GM12865 (cell line): ENCODE measurements at places on chromosomes 11 and 22.

DNA sequence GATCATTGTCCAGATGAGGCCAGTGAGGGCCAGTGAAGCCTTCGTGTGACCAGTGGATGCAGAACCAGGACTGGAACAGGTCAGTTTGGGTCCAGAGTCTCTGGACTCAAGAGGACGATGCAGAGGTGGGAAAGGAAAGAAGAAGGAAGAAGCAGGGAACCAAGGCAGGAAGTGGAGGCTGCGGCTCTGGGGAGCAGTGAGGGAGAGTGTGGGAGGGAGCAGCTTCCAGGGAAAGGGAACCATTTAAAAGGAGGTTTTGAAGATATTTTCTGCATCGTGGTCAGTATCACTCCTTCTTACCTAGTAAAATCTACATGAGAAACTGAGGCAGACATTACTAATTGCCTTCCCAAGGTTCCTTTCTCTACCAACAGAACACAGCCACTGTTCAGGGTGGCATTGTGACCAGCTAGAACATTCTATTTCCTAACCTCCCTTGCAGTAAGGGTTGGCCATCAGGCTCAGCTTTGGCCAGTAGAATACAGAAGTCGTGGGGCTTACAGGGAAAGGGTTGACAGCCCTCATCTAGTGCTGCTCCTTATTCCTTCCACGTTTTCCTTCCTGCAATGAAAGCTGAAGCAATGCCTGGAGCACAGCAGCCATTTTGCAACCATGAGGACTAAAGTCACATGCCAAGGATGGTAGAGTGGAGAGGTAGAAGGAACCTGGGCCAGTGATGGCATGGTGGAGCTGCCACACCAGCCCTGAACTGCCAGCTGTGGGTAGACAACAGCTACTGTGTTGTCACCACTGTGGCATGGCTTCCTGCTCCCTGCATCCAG, 29.1 kb upstream of the LINC01488 start:
- DNase-seq = no peak

DNA sequence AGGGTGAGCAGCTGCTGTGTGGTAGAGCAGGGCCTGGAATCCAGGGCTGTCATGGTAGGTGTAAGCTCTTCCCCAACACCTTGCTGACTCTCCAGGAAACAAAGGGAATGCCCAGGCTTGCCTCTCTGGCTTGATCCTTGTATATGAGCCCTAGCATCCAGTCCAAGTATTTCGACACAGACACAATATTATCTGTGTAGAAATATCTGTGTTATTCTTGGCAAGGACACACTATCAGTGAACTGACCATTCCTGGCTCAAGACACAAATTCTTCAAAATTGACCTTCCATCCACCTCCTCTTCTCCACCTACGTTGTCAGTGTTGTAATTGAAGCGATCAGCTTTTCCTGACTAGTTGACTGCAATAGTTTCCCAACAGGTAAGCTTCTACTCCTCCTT, 312.0 kb upstream of the NARS2 start:
- no peak for DNase-seq

DNA sequence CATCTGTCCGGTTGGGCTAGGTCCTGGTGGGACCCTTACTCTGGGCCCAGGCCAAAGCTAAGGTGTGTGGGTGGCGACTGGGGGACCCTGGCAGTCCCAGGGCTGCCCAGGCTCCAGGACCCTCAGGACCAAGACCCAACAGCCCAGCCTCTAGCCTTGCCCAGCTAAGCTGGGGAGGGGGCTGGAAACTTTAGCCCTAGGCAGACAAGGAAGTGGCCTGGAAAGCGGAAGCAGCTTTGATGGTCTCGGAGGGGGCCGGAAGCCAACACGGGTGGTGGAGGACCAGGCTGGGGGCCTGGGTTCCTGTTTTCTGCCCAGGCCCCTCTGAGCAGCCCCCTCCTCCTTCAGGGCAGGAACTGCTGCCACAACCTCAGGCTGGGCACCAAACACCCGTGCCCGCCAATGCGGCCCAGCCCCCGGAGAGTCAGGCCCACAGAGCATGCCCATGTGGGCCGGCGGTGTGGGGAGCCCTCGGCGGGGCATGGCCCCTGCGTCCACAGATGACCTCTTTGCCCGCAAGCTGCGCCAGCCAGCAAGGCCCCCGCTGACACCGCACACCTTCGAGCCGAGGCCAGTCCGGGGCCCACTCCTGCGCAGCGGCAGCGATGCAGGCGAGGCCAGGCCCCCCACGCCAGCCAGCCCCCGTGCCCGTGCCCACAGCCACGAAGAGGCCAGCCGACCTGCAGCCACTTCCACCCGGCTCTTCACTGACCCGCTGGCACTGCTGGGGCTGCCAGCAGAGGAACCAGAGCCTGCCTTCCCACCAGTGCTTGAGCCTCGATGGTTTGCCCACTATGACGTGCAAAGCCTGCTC, 2.8 kb downstream of the SIPA1 start:
- peak; percentile 59 for DNase-seq

GRCh38 chr11:133122256-133122655, 410.0 kb downstream of the OPCML start:
- DNase-seq = no peak

GRCh38 chr11:105609832-105610781, at the start of gene GRIA4:
Gene GRIA4, plus strand, starts transcription at chr11:105610073. Its CDS starts 925 bp downstream, at chr11:105610998.
- DNase-seq = no peak

DNA sequence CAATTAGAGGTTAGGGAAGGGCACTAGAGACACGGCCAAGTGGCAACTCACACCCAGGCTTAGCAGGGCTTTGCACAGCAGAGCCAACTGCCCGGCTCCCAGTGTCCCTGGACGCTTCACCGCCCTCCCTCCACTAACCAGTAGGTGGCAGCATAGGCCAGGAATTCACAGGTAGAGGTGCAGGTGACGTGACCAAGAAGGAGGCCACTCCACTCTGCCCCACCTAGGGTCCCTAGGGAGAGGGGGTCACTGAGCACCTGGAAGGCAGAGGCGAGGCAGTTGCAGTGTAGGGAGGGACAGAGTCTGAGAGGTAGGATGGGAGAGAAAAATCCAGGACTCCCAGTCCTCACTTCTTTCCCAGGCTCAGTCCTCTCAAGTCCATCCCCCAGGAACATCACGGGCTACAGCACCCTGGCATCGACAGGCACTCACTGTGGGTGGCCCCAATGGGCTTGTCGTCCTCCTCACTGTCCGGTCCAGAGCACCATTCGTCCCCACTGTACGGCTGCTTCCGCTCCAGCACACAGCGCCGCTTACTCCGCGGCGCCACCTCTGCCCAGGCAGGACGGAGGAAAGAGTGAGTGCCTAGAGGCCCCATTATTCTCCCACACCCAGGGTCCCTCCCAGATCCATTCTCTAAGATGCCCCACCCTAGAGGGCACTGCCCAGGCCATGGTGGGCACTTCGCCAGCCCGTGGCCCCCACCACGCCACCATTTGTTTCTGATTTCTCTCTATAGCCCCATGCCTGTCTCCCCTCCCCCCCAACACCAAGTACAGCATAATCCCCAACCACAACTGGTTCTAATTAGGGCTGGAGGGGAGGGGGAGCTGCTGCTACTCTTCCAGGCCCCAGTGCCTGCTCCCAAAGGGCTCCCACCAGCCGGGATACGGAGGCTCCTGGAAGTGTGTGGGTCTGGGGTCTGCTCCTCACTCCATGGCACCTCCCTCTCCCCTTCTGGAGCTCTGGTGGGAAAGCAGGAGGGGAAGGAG, 18.4 kb downstream of the BCL9L start:
- DNase-seq = peak; percentile 88

GRCh38 chr11:70948855-70949531, 303.4 kb downstream of the SHANK2 start:
- DNase-seq = no peak

DNA sequence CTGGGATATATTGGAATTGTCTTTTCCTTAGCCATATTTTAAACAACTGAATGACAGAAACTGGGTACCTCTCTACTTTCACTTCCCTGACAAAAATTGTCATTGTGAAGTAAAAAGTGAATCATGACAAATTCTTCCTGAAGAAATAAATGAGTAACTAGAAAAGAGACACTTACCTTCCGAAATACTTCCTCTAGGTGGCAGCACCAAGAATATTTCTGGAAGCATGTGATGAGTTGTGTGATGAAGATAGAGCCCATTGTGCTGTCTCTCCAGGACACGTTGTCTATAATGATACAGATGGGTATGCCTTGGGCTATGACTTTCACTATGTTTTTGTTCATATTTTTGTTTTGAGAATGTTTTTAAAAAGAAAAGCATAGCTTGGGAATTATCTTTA, 21.5 kb downstream of the CASP4 start:
- peak; percentile 68 for DNase-seq

DNA sequence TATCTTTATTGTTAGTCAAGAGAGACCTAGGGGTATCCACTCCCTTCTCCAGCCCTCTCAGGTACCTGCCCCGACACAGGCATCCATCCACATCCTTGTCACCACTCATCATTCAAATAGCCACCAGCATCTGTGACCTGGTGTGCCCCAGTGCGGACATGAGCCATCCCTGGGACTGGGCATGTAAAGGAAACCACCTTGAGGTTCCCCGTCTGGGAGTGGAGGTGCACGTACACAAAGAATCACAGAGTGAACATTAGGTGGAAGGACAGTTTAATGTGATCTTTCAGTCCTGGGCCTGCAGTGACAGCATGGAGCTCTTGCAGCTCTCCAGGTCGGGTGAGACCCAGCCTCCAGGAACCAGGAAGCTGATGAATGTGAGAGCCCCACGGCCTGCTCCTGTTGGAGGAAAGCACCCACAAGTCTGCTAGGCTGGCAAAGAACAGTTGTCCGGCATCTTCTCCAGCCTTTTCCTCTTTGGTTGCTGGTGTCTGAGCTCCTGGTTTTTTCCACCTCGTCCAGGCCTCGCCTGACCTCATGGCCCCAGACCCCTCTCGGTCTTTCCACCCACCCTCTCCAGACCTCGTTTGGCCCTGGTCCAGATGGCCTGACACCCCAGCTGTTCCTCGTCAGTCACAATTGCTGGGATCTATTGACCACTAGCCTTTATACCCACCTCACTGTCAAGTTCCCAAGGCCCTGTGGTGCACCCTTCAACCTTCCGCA, 16.5 kb downstream of the PSMD13 start:
- DNase-seq = no peak

DNA sequence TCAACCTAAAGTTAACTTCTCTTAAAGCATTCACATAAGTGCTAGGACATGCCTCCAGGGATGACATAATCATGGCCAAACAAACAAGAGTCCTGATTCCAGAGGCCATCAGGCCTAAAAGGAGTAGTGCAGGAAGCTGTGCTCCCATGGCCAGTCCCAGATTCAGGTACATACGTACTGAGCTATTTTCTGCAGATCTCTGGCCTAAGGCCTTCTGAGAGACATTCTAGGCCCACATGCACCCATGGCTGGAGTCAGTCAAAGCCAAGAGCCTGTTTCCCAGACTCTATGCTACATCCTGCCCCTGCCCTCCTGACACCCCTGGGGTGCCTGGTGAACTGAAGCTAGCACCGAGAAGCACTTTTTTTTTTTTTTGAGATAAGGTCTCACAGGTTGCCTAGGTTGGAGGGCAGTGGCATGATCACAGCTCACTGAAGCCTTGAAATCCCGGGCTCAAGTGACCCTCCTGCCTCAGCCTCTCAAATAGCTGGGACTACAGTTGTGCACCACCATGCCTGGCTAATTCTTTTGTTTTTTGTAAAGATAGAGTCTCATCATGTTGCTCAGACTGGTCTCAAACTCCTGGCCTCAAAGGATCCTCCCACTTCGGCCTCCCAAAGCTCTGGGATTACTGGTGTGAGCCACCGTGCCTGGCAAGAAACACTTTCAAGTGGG, 553 bp downstream of the CD3D start:
- no peak for DNase-seq

DNA sequence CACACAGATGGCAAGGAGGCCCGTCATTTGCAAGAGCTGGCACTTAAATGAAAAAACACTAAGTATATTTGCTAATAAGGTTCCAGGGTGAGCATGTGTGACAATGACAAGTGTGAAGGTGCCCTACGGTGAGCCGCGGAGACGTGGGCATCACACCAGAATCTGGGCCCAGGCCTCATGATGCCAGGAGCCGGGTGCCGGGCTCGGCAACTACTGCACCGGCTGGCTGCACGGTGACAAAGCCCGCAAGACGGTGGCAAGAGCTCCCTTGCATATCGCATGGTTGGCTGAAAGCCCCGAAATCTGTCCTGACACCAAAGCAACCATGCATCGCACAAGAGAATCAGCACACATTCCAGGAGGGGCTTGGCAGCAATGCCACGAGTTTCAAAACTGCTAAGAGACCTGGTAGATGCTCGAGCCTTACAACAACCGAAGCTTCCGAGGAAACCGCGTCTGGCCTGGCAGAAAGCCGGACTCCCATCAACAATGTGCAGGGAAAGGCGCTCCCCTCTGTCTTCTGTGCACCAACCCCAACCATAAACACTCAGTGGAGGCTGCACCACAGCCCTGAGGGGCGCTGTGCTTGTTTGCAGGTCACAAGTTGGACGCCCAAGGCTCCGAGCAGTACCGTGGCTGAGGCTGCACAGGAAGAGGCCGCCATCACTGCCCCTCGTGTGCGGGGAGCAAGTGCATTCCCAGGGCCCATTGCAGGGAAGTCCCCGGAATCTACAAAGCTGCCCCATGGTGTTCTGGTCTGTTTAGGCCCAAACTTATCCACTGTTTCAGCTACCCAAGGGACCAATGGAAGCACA, 339.7 kb downstream of the CTTN start:
- DNase-seq = no peak

GRCh38 chr22:16601437-16602223, 9.0 kb upstream of the CCT8L2 start:
- no peak for DNase-seq

DNA sequence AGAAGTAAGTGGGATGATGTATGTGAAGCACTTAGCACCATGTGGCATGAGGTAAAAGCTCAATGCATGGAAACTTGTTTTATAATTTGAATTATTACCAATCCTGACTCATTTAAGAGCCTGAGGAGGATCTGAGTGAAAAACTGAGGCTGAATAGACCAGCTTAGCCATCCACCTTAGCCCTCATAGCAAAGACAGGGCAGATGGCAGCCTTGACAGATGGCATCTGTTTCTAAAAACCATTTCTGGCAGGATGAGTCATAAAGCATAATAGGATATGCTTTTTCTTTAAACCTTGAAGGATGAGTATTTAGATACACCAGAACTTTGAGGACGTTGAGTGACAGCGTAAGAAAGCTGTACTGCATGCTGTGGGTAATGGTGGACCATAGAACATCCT, 61.0 kb upstream of the NAV2 start:
- DNase-seq = no peak
